Thyroid gland (tissue), 4 donors: ENCODE measurements at places on chromosomes 5 and 9. TPM values are rescaled to one million over a fixed set of nuclear protein-coding genes. Genes with fewer than 3 reads are reported as not detected.

- peaks cover 8% of the 10 kb centered on the region for H3K4me1 ChIP-seq
- no peak overlapping the region for H3K27ac ChIP-seq
- H3K36me3 ChIP-seq: no peaks in the 10 kb centered on the region
Measured at GRCh38 chr5:157390551-157391297, 69.3 kb upstream of the NIPAL4 start.

GPR150 gene
- not detected for total RNA-seq

RNF183 gene
- not detected for total RNA-seq

GRCh38 chr5:75044406-75044805, 8.0 kb downstream of the GCNT4 start:
- no peak for DNase-seq
- H3K27ac ChIP-seq: no peak overlapping the region
- H3K36me3 ChIP-seq: no peaks in the 10 kb centered on the region
